Caco-2 (cell line): ENCODE measurements at places on chromosomes 3 and 15. TPM values are rescaled to one million over a fixed set of nuclear protein-coding genes. Genes with fewer than 3 reads are reported as not detected.

- no peak overlapping the region for H3K4me3 ChIP-seq
- H3K36me3 ChIP-seq, result peaks cover 14% of the 10 kb centered on the region
- no peaks in the 10 kb centered on the region for H3K4me1 ChIP-seq
- no peaks in the 10 kb centered on the region for H3K27me3 ChIP-seq
Measured at GRCh38 chr15:93028632-93029213, 60.3 kb downstream of the RGMA start.

GRCh38 chr15:85583923-85584390 lies 203.6 kb downstream of the AKAP13 start:
- H3K36me3 ChIP-seq, result peaks cover 7% of the 10 kb centered on the region
- DNase-seq, result no peak
- H3K4me3 ChIP-seq, result no peak overlapping the region
- no peak overlapping the region for H3K27ac ChIP-seq

DNA sequence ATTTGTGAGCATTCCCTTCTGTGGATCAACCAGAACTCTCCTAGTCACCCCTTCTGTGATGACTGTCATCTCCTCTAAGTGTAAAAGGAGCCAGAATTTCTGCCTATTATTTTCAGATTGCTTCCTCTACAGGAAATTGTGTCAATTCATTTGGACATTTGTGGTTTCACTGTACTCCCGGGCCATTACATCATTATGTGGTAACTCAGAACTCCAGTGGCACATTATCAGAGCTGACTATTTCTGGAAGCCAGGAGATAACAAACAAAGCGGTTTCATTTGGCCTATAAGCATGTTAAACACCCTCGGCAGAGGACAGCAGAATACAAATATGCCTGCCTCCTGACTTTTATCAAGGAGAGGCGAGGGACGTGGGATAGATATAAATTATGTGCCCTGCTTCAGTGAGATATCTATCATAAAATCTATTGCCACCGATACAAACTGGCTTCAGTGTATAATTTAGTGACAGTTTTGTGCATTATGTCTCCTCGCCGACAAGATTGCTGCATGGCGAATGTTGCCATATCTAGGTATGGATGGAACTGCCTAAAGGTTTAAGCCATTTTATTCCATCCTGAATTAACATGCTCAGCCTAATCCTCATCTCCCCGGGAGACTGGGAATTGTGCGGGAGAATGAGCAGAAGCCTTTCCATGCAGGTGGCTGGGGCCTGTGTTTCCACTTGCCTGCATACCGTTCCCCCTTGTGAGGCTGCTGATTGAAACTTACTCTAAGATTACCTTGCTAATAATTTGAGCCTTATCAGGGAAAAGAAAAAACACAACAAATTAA lies 193.4 kb upstream of the SEMA6D start:
- no peak for DNase-seq
- H3K36me3 ChIP-seq, result no peaks in the 10 kb centered on the region
- no peaks in the 10 kb centered on the region for H3K4me1 ChIP-seq
- H3K27me3 ChIP-seq, result no peaks in the 10 kb centered on the region
- no peak overlapping the region for H3K4me3 ChIP-seq

The ANKRD63 gene
- 0.28 and 0.79 TPM in 2 replicates for total RNA-seq

The SLC35G2 gene
- 3.8 and 4.2 TPM in 2 replicates for total RNA-seq

The ADGRG7 gene
- total RNA-seq, result 2.9 and 4.2 TPM in 2 replicates
